Forelimb muscle (tissue), 1 donor: ENCODE measurements at places on chromosomes 4 and X. TPM values are rescaled to one million over a fixed set of nuclear protein-coding genes. Genes with fewer than 3 reads are reported as not detected.

- no peak for DNase-seq
Measured at GRCh38 chr4:153452658-153453378, 13.3 kb upstream of the TMEM131L start.

DNA sequence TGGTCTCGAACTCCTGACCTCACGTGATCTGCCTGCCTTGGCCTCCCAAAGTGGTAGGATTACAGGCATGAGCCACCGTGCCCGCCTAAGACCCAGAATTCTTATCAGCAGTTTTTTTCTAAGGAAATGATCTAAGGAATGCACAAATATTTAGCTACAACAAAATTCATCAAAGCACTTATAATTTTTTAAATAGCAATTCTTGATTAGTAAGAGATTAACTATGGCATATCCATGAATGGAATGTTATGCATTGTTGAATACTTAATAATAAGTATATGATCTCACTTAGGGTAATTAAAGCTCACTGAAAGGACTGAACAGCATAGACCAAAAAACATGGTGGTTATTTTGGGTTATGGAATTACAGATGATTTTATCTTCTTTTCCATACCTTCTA is 18.4 kb downstream of the CENPU start:
- no peak for DNase-seq

- DNase-seq = no peak
Measured at GRCh38 chr4:31290836-31291235, 570.7 kb downstream of the PCDH7 start.

DNA sequence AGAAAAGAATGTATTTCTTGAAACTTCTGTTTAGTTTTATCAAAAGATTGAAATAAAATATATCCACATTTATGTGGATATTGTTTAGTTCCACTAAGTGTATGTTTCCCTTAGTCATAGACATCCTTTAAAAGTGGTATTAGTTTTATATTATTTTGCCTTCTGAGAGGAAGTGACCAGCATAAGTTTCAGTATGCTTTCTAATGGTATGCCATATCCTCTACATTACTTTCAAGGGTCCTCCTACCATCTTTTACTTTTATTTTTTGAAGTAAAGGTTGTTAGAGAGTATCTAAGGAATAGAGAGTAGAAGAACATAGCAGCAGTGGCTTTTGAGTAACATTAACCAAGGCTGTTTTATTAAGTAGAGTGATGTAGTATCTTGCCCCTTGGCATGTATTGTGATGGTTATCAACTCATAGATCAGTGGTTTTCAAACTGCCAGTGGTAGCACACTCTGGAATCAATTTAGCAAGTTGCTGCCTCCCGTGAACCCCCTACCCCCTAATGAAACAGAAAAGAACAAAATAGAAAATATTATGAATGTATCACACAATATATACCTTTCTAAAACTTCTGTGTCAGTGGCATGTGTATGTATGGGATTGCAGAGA is 44.8 kb downstream of the RBPJ start:
- DNase-seq = no peak

DNA sequence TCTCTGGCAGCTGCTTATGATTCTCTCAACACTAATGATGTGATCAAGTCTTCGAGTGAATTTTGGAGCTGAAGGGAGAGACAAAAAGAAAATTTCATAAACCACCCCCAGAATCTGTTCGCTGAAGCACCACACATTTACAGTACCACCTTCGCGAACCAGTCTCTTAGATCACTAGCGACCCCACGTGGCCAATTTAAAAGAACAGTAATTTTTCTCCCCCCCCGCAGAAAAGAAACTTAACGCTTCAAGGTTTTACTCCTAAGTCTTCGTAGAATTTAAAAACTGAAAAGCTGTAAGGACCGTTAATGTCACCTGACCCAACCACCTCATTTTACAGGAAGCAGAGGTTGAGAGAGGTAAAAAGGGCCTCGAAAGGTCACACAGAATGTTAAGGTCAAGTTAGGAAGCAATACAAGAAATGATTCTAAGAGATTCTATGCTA is 187.5 kb downstream of the QDPR start:
- no peak for DNase-seq

Gene NUP54
- 39.1 TPM for polyA plus RNA-seq

Gene NPY1R
- polyA plus RNA-seq = 3.1 TPM
